ENCODE measurements at places on chromosomes 5 and 9. TPM values are rescaled to one million over a fixed set of nuclear protein-coding genes. Genes with fewer than 3 reads are reported as not detected.

KCTD16 gene
- total RNA-seq: 2.3 TPM

LECT2 gene
- not detected for total RNA-seq

SPATA31A6 gene
- not detected for total RNA-seq

ADRB2 gene
- 1.5 TPM for total RNA-seq

F2RL2 gene
- total RNA-seq: 10.4 TPM

FST gene
- 205 TPM for total RNA-seq

RGS7BP gene
- 0.85 TPM for total RNA-seq

DRD1 gene
- not detected for total RNA-seq

TAF11L10 gene
- total RNA-seq: not detected

DMRT2 gene
- total RNA-seq: not detected

SLCO4C1 gene
- under 0.01 TPM for total RNA-seq

DIAPH1 gene
- 41.4 TPM for total RNA-seq

TRIP13 gene
- 73.8 TPM for total RNA-seq

SCGB3A2 gene
- total RNA-seq: not detected

EDIL3 gene
- total RNA-seq: 246 TPM

CYLC2 gene
- not detected for total RNA-seq

ELL2 gene
- 61.7 TPM for total RNA-seq

ESM1 gene
- 338 TPM for total RNA-seq

PCDHGA4 gene
- 8.2 TPM for total RNA-seq

LOX gene
- total RNA-seq: 324 TPM

PCDHGA8 gene
- total RNA-seq: 1.3 TPM

DAB2IP gene
- 6.1 TPM for total RNA-seq

NMUR2 gene
- not detected for total RNA-seq

HMGXB3 gene
- total RNA-seq: 33.8 TPM

IL5 gene
- total RNA-seq: not detected

PCDHB3 gene
- 0.19 TPM for total RNA-seq

DCP2 gene
- 29.0 TPM for total RNA-seq

STC2 gene
- total RNA-seq: 449 TPM

BTNL3 gene
- total RNA-seq: not detected

PCDHA9 gene
- under 0.01 TPM for total RNA-seq

UBE2QL1 gene
- total RNA-seq: not detected

SLCO6A1 gene
- not detected for total RNA-seq

FOXD4L3 gene
- under 0.01 TPM for total RNA-seq

GRPEL2 gene
- 27.0 TPM for total RNA-seq

ADGRD2 gene
- total RNA-seq: not detected

GLDC gene
- total RNA-seq: 0.85 TPM

CDC26 gene
- 37.2 TPM for total RNA-seq

IL3 gene
- not detected for total RNA-seq

TRIM36 gene
- 0.56 TPM for total RNA-seq

IFNK gene
- not detected for total RNA-seq

NEURL1B gene
- total RNA-seq: 5.1 TPM

RNF180 gene
- 4.0 TPM for total RNA-seq

ACER2 gene
- 13.0 TPM for total RNA-seq

ELOVL7 gene
- total RNA-seq: under 0.01 TPM

GGTA1 gene
- not detected for total RNA-seq

PCA3 gene
- total RNA-seq: under 0.01 TPM

SH2D3C gene
- 0.19 TPM for total RNA-seq

IL4 gene
- total RNA-seq: not detected

MEIKIN gene
- not detected for total RNA-seq

NR6A1 gene
- total RNA-seq: 0.19 TPM

ZNF454 gene
- 0.96 TPM for total RNA-seq

AMBP gene
- total RNA-seq: not detected

Measured in regular cardiac myocyte (primary cell).